ENCODE measurements at places on chromosomes 13 and 19. TPM values are rescaled to one million over a fixed set of nuclear protein-coding genes. Genes with fewer than 3 reads are reported as not detected.

Gene EGLN2
- 22.3 TPM for total RNA-seq

GRCh38 chr19:11204076-11204602 lies 6.8 kb upstream of the KANK2 start:
- no peak for DNase-seq

- no peak for DNase-seq
These were observed 1253.0 kb downstream of the PCDH17 start for GRCh38 chr13:58884353-58885209.

GRCh38 chr19:9149997-9150396 lies 9.8 kb downstream of the ZNF317 start:
- no peak for DNase-seq

DNA sequence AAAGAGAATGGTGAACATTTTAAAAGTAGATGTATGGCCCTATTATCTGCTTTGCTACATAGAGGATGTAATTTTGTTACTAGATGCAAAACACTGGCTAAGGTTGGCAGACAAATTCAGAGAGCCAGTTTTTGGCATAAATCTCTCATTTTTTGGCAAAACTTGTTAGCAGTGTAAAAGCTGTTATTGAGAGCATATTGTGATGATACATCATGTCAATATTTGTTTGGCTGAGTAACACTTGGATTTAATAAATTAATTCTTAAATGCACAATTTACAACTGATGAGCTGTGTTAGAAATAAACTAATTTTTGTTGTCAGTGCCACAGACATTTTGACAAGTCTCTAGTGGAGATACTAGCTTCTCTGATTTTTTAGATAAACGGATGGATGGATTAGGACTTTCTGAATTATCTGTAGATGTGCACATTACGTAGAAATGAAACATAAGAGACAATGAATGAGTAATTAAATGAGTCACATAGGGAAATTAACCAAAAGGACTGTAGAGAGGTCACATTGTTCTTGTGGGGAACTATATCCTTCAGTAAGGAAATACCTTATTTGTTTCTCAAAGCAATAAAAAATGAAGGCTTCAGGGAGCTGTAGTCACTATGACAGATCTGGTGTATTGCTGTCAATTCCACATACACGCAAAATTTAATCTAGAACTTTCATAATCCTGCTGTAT lies 17.4 kb downstream of the UFM1 start:
- no peak for DNase-seq

DNA sequence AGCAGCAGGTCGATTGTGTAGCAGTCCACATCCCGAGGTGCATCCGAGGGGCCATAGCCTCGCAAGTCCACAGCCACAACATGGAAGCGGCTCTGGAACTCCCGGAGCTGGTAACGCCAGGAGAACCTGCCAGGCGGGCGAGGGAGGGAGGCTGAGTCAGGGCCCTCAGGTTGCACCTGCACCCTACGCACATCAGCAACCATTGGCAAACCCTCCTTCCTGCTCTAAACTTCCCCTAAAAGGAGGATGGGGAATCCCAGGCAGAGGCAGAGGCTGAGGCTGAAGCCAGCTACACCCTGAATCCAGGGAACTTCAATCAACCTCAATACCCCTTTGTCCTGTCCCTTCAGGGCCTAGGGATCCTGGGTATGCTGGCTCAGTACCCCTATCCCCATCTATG lies 977 bp downstream of the EPHX3 start:
- no peak for DNase-seq

Gene TEX26
- total RNA-seq, result 0.37 TPM

GRCh38 chr13:90120026-90120425 lies 1227.5 kb upstream of the MIR17HG start:
- DNase-seq, result no peak

- DNase-seq, result no peak
These were observed 119.6 kb downstream of the RFC3 start for GRCh38 chr13:33937373-33938098.

Gene SYDE1
- total RNA-seq, result 3.1 TPM

GRCh38 chr13:32984857-32985626 lies 31.2 kb upstream of the KL start:
- DNase-seq, result no peak

DNA sequence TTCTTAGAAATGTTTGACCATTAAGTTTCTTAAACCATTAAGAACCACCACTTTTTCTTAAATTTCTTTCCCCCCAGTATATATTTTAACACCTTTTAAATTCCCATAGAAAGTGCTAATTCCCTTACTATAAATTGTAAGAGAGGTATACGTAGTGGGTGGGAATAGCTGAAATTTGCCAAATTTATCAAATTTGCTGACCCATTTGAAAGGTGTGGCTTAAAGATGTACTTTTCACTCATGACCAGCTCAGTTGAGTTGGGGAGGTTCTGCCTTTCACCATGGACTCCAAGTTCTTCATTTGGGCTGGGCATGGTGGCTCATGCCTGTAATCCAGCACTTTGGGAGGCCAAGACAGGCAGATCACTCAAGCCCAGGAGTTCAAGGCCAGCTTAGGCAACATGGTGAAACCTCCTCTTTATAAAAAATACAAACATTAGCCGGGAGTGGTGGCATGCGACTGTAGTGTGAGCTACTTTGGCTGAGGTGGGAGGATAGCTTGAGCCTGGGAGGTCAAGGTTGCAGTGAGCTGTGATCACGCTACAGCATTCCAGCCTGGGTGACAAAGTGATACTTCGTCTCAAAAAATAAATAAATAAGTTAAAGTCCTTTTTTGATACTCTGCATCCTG lies 133.2 kb downstream of the MRPL57 start:
- DNase-seq, result no peak

- DNase-seq, result no peak
These were observed 46.3 kb upstream of the ZNF737 start for GRCh38 chr19:20611866-20612265.

Gene TBC1D17
- 30.5 TPM for total RNA-seq

Gene SHC2
- 121 TPM for total RNA-seq

GRCh38 chr19:42272535-42272897 lies 3.5 kb downstream of the CIC start:
- DNase-seq, result no peak

DNA sequence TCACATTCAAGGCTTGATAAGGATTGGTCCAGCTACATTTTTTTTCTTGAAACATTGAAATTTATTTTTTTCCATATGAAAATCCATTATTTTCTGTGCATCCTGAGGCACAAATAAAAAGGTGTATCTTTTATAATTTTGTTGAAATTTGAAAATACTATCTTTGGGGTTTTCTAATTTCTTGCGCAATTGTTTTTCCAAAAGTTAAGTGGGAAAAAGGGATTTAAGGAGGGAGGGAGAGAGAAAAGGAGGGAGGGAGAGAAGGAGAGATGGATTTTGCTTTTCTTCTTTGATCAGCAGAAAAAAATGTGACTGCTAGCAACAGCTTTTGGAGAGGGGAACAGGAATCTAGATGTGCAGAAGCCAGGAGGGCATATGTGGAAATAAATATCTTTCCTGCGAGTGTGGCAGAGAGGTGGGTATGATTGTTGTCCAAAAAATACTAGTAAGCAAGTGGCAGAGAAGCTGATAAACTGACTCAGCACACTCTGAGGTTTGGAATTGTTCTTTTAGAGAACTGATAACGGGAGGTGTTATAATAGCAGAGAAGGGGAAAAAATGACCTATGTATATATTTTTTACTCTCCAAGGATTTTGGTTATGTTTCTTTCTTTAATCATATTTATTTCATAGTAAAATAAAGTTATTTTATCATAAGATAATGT lies 61.2 kb upstream of the EDNRB start:
- no peak for DNase-seq
